Esophagus squamous epithelium (tissue), 5 donors: ENCODE measurements at places on chromosomes 11 and 22.

DNA sequence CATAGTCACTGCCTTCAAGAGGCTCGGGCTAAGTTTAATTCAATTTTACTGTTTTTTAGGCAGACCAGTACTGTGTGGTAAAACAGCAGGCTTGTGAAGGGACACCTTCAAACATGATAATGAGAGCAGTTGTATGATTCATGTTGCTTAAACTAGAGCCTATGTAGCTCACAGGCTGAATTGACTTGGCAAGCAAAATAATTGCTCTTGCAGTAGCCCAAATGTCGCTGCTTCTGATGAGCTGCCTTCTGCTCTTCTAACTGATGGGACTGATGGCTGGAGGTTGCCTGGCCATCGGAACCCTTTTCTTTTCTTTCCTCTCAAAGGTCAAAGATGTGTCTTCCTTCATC, 137.6 kb downstream of the MAML2 start:
- DNase-seq = no peak

GRCh38 chr22:49687786-49688515, 139.7 kb downstream of the BRD1 start:
- DNase-seq = no peak

- DNase-seq = no peak
Observed at GRCh38 chr11:28962502-28962901, 854.3 kb downstream of the METTL15 start.

DNA sequence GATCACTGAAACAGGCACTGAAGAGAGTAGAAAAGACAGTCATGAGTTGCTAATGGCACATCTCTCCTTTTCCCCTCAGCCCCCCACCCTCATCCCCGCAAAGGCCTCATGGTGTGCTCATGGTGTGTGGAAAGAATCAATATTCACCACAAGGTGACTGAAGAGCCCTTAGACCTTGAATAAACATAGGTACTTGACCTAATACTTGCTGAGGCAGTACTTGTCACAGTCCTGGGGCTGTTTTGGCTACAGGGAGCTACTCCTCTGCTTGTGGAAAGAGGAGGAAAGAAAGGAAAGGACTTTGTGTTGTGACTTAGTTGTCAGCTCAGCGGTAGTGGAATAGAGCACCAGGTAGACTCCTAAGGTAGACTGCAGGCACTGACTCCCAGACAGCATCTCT, 537.8 kb upstream of the CCDC179 start:
- DNase-seq = no peak

DNA sequence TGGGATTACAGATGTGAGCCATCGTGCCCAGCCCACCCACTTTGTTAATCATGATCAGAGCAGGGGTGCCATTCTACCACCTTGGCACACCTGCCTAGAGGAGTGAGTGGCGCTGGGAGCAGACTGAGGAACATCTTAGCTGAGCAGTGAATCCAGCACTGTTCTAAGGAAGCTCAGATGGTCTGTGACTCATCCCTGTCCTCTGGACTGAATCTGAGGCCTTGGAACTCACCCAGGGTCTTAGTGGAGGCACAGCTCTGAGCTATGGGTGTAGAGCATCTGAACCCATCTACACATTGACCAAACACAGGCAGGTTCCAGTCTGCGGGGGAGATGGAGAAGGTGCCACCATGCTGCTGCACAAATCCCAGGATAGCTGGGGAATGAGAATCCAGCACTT, 14.9 kb downstream of the PGAP2 start:
- no peak for DNase-seq

DNA sequence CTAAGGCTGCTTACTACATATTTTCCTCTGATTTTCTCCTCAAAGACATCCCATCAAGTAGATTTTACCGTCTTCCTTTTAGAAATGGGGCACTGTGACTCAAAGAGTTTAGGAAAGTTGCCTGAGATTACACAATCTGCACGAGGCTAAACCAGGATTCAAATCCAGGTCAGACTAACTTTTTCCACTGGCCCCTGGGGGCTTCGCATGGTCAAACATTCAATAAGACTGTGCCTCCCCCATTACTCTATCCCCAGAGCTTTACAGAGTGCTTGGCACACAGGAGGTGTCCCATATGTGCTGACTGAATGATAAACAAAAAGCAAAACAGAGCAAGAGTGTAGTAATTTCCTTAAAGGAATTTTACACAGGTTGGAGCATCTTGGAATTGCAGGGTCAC, 118.1 kb upstream of the TEAD1 start:
- DNase-seq = no peak

- no peak for DNase-seq
Observed at GRCh38 chr11:133957900-133958299, 1.1 kb upstream of the IGSF9B start.

- no peak for DNase-seq
Observed at GRCh38 chr11:62430425-62430824, 11.6 kb downstream of the SCGB1A1 start.

DNA sequence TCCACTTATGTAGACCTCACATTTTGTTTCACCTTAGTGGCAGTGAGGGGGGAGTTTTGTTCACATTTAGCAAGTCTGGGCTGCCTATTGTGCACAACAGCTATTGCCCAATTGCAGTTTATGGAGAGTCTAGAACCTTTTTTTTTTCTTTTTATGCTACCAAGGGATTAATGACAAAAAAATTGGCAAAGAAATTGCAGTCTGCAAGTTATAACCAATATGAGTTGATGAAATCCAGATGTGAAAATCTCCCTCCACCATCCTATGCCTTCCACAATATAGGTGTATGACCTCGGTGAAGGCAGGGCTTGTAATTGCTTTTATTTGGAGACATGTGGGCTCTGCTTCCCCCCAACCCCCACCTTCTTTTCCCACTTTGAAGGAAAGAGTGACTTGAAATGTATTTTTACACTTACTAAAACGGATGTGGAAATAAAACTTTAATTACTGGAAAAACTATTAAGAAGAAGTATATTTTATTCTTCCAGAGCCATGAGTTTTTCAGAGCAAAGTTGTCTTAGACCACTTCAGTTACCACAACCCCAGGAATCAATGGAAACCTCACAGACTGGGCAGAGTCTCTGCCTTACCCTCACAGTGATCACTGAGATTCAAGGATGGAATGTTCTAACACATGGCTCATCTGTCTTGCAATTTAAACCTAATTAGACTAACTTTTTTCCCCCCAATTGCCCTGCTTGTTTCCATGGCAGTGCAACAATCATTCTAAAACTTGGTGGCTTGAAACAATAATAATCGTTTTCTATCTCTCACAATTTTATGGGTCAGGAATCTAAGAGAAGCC, 120.8 kb upstream of the SLC5A12 start:
- DNase-seq = no peak

DNA sequence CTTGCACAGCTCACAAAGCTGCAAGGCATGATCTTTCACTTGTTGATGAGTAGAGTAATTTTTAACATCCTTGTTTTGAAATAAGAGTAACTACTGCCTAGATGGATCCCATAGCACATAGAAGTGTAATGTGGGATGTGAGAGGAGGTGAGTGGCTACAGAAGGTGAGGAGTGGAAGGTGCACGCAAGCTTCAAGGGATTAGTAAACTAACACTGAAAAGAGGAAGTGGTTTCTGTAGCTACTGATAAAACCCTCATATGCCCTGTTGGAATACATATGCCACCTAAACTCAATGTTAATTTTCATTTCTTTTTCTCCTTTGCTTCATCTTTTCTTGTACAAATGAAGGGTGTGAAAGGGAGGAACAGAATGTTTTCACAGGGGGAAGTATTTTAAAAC, 22.0 kb upstream of the CTSC start:
- no peak for DNase-seq

GRCh38 chr11:126930091-126930841, 70.3 kb downstream of the KIRREL3 start:
- DNase-seq = no peak

- peak; percentile 75 for DNase-seq
Observed at GRCh38 chr22:40651563-40652501, 15.3 kb upstream of the MRTFA start.

DNA sequence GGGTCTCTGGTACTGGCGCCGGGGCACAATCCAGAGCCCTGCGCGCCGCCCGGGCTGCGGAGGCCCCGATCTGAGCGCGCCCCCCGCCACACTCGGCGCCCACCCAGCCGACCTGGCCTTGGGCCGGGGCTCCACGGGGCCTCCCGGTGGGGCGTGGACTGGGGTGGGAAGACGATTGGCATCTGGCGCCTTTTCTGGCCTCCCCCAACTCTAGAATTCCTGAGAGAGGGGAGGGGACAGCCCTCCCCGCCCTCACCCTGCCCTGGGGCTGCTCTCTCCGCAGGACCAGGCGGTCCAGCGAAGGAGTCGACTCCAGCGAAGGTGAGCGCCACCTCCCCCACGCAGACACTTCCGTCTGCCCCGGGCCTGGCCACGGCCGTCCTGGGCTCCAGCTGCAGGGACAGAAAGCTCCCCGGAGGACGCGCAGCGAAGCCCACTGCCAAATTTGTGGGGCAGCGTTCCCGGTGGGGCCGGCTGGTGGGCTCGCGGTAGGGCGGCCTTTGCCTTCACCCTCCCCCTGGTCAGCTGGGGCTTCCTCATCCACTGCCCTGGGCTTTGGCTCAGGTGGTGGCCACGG, 593 bp downstream of the SSH3 start:
- no peak for DNase-seq

DNA sequence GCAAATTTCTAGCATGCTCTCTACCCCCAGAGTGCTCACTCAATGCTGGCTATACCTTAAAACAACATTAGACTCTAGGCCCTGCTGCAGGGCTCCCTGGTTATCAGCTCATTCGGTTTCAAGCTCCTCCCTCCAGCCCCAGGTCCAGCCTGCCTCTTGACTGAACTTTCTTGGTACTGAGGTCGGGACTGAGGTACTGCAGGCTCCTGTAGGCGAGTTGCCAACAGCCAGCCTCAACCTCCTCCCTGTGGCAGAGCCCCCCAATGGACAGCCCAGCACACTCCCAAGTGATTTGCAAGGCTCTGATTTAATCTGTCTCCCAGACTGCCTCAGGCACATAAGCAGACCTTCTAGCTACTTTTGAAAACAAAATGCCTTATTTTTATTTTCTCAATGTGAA, 73.6 kb upstream of the EIF3M start:
- no peak for DNase-seq

- no peak for DNase-seq
Observed at GRCh38 chr11:74744277-74744676, 4.4 kb upstream of the RNF169 start.

GRCh38 chr11:103325686-103326069, 216.5 kb downstream of the DYNC2H1 start:
- DNase-seq = no peak

DNA sequence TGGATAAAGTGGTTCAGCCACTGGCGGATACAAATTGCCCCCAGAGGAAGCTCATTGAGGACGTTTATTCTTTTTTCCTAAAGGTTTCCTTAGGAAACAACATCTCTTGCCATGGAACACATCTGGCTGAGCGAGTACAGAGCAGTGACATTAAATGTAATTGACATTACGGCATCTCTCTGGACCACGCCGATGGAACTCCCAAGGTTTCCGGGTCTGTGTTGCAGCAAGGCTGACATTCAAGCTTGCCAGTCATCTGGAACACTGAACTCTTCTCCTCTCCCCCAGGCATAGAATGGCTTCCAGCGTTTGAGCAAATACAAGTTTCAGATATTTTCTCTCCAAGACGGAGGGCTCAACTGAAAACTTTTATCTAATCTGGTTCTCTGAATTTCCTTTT, 42.1 kb downstream of the CLMP start:
- DNase-seq = no peak

DNA sequence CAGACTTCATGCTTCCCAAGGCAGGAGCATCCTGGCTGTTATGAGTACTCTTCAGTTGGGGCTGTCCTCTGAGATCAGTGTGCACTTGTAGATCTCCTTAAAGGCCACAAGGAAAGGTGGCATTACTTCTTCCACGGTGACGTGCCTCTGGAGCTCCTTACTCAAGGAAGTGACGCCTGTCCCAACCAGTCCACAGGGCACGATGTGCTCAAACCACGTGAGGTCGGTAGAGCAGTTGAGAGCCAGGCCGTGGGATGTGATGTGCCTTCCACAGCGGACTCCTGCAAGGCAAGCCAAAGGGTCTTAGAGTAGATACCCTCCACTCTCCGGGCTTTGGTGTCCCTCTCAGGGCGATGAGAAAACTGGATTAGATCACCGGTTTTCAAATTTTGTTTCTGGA, 1.4 kb downstream of the LIPT2 start:
- no peak for DNase-seq

- DNase-seq = no peak
Observed at GRCh38 chr11:104120493-104121137, 43.3 kb downstream of the PDGFD start.

GRCh38 chr11:77170107-77170506, 42.1 kb downstream of the MYO7A start:
- no peak for DNase-seq

GRCh38 chr11:1839924-1840779, 1.4 kb downstream of the TNNI2 start:
- no peak for DNase-seq

- no peak for DNase-seq
Observed at GRCh38 chr11:57761301-57762234, at the start of gene CTNND1. CTNND1 (plus strand) TSS chr11:57761802; CDS start chr11:57791479, 29,677 bp downstream.

DNA sequence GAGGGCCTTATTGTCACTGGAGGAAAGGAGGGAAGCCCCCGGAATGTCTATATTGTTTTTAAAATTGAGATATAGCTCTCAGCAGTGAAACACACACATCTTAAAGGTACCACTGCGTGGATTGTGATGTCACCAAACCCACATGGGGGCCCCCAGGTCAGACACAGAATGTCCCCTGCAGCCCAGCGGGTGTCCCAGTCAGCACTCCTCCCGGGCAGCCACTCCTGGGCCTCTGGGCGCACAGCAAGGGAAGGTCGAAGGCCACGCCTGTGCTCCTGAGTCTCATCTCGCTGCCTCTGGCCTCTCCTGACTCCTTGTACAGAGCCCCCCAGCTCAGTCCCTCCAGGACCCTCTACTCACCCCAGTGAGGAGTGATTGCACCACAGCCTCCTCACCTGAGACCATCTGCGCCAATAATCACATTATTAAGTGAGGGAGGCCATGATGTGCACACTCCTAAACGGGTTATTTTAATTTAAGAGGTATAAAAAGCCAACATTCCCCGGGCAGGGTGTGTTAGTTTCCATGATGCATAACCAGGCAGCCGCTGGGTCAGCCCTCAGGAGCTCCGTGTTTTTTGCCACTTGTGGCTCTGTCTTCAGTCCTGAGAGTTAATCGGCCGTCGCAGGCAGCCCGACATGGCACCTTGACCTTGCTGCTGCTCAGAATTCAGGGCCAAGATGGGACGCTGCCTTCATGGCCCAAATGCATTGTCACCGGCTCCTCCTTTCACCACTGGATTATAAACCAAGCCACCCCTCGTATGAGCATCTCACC, 1089.3 kb downstream of the BRD1 start:
- DNase-seq = no peak

- DNase-seq = no peak
Observed at GRCh38 chr22:17773606-17774205, 563 bp downstream of the BID start.

DNA sequence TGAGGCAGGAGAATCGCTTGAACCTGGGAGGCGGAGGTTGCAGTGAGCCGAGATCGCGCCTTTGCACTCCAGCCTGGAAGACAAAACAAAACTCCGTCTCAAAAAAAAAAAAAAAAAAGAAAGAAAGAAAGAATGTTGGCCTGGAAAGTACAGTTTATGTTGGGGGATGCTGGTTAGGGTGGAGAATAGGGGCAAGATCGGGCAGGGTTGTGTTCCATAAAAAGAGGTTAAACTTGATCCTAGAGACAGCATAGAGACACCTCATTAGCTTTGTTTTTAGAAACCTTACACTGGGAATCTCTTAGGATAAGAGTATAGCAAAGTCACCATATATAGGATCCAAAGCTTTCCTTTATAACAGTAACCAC, 1.9 kb upstream of the FTH1 start:
- DNase-seq = no peak
